ENCODE measurements at places on chromosomes 1 and 21. TPM values are rescaled to one million over a fixed set of nuclear protein-coding genes. Genes with fewer than 3 reads are reported as not detected.

DNA sequence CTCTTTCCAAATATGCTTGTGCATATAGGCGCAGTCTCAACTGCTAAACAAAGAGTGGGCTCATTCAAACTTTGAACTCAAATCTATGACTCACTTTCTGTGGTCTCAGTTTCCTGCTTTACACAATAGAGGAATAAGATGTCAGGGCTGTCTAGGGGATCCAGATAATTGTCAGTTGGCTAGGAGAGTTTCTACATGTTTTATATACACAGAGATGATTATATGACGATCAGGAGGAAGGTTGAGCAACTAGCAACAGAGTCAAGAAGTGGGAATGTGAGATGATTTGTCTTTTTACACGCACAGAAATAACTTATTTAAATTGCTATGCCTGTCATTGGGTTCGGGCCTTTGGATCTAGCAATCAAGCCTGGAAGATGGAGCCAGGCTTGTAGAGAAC, 299.4 kb upstream of the LYPLAL1 start:
- no peak overlapping the region for H3K4me3 ChIP-seq
- H3K27ac ChIP-seq, result no peak overlapping the region
- no peaks in the 10 kb centered on the region for H3K36me3 ChIP-seq
- no peaks in the 10 kb centered on the region for H3K27me3 ChIP-seq
- DNase-seq, result no peak
- no peaks in the 10 kb centered on the region for H3K4me1 ChIP-seq

GRCh38 chr1:205451759-205452164, 4.1 kb downstream of the BLACAT1 start:
- no peak for DNase-seq
- H3K4me1 ChIP-seq, result no peaks in the 10 kb centered on the region
- H3K27me3 ChIP-seq, result peaks cover 60% of the 10 kb centered on the region
- no peak overlapping the region for H3K4me3 ChIP-seq

Gene IFI44L
- 1.1 TPM for polyA plus RNA-seq

DNA sequence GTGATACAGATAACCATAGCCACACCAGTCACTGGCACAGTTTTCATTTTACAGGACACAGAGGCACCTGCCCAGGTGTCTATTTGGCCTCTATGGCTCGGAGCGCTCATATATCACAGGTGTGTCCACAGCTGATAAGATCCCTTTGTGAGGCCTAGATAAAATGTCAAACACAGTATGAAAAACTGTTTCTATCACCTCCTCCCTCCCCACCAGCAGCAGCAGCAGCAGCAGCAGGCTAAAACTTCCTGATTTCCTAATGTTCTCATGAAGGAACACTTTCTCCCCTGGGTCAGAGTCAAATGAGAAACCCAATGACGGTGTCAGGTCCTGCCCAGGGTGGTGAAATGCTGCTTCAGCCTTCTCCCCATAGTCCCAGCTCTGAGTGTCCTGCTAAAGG, 24.4 kb downstream of the ELAPOR1 start:
- no peak overlapping the region for H3K27ac ChIP-seq
- H3K36me3 ChIP-seq, result no peaks in the 10 kb centered on the region
- no peaks in the 10 kb centered on the region for H3K27me3 ChIP-seq
- DNase-seq, result no peak

DNA sequence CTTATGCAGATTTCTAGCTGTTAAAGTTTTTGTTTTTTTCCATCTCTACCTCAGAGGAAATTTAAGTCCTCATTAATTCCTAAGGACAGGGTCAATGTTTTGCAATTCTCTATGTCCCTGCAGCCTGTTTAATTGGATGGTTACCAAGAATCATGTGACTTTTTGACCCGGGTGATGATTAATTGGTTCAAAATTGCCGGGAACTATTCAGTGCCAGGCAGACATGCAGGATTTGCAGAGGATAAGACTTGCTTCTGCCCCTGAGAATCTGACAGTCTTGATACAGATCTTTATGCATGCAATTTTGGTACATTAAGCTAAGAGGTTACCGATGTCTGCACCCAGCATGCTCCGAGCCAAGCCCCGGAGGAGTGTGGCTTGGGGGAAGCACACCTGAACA, 87.9 kb downstream of the PLPP3 start:
- no peak overlapping the region for H3K4me3 ChIP-seq
- no peaks in the 10 kb centered on the region for H3K4me1 ChIP-seq
- peak; percentile 51 for DNase-seq
- H3K36me3 ChIP-seq, result peaks cover 37% of the 10 kb centered on the region
- H3K27ac ChIP-seq, result no peak overlapping the region
- no peaks in the 10 kb centered on the region for H3K27me3 ChIP-seq
